ENCODE measurements at places on chromosomes 2 and 18. TPM values are rescaled to one million over a fixed set of nuclear protein-coding genes. Genes with fewer than 3 reads are reported as not detected.

- DNase-seq, result no peak
These were observed 96.0 kb downstream of the WDR7 start for GRCh38 chr18:56747032-56747658.

DNA sequence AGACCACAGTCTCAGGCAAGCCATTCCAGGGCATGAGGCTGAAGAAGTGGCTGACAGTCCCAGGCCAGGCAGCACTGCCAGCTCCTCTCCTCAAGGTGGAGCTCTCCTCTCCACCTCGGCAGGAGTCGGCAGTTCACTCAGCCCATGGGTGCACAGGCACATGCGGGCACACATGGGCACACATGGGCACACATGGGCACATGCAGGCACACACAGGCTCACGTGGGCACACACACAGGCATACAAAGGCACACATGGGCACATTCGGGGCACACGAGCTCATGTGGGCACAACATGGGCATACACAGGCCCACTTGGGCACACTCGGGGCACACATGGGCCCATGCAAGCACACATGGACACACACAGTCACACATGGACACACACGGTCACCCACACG is 65.3 kb upstream of the TAF1B start:
- DNase-seq, result no peak

DNA sequence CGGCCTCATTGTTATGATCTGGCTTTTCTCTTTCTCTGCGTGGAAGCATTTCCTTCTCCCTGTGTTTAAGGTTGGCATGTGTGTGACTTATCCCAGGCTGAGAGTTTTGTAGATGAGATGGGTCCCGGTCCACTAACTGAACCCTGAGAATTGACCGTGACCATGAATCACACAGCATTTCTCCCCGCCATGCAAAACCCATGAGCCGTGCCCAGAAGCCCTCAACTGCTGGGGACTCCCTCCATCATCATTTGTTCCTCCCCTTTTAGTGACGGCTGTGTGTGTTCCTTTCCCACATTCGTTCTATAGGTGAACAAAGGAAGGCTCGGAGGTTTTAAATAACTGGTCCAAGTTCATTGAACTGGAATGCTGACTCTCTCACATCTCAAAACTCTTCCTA is 30.1 kb upstream of the TXNDC2 start:
- no peak for DNase-seq

DNA sequence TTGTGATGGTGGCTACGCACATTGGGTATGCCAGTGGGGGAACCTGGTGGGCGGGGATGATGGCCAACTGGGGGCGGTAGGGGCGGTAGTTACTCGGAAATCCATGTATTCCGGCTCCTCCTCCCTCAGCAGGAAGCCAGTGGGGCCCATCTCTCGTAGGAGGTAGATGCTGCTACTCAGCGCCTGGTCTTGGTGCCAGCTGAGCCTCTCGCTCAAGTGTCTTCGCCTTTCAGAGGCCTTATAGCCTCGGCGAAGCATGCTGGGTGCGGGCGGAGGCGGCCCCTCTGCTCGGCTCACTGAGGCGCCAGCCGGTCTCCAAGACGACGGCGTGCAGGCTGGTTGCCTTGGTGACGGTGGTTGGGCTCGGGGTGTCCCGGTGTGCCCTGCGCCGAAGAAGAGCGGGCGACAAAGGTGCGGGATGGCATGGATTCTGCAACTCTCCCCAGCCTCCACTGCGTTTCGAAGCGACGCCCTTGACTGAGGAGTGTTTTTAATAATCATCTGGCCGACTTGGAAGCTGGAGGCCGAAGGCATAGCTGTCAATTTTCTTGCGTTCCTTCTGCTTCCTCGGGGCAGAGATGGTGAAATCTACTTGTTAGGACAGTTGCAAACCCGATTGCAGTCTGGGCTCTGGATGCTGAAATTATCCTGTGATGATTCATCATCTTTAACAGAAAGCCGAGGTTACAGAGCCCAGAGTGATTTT is at the start of gene ZSWIM2:
Gene ZSWIM2, minus strand, starts transcription at position 298 of the 706 bp plus-strand sequence. Its CDS starts 40 bp downstream, at position 258.
- DNase-seq, result peak; percentile 77

- DNase-seq, result peak; percentile 41
These were observed 108.0 kb upstream of the LDAH start for GRCh38 chr2:20930928-20931327.

GRCh38 chr2:46461709-46462171 is 17.6 kb upstream of the TMEM247 start:
- DNase-seq, result no peak

GRCh38 chr2:145777914-145778313 is 1258.0 kb upstream of the ZEB2 start:
- DNase-seq, result no peak

ATP8B1 gene
- 78.8 TPM for total RNA-seq

- DNase-seq, result no peak
These were observed 140.3 kb downstream of the TCF4 start for GRCh38 chr18:55447672-55448018.

DNA sequence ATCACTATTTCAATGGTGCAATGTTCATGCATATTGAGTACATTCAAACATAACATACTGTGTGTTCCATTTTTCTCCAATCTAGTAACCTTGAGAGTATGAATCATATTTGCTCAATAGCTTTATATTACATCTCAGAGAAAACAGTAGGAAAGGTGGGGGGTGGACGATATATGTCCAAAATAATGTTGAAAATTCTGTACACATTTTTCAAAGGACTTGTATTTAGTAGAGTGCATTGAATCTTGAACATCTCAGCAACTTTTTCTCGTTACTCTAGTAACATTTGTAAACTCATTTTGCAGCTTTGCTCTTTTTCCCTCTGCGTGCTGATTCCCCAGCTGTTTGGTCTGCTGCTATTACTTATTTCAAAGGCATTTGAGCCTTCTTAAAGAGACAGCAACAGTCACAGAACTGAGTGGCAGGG is 1487.0 kb downstream of the LRP1B start:
- DNase-seq, result no peak

DNA sequence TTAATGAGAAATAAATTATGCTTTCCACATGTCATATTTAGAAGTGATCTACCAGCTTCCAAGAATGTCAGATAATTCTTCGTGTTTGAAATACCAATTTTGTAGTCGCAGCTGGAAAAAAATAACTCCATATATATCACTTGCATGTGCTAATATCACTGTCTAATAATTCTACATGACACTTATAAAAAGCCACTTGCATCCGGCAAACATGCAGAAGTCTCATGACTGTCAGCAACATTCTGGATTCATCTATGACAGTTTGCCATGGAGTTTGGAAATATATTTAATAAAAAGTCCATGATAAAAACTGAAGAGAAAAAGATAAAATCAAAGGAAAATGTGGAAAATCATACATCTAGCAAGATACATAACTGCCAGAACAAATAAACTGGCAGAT is 1784.4 kb downstream of the SUCLG1 start:
- no peak for DNase-seq

GRCh38 chr2:190649035-190649797 is at the start of gene NAB1:
TSS of gene NAB1 (plus strand) at chr2:190649083. CDS start at chr2:190659177, 10,094 bp downstream.
- no peak for DNase-seq

GRCh38 chr2:74551530-74551929 is 2.2 kb downstream of the LOXL3 start:
- DNase-seq, result no peak

DNA sequence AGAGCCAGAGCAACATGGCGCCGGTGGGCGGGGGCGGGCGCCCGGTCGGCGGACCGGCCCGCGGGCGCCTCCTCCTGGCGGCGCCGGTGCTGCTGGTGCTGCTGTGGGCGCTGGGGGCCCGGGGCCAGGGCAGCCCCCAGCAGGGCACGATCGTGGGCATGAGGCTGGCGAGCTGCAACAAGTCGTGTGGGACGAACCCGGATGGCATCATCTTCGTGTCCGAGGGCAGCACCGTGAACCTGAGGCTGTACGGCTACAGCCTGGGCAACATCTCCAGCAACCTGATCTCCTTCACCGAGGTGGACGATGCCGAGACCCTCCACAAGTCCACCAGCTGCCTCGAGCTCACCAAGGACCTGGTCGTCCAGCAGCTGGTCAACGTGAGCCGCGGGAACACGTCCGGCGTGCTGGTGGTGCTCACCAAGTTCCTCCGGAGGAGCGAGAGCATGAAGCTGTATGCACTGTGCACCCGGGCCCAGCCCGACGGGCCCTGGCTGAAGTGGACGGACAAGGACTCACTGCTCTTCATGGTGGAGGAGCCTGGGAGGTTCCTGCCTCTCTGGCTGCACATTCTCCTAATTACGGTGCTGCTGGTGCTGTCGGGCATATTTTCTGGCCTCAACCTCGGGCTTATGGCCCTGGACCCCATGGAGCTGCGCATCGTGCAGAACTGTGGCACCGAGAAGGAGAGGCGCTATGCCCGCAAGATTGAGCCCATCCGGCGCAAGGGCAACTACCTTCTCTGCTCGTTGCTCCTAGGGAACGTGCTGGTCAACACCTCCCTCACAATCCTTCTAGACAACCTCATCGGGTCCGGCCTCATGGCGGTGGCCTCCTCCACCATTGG is 507 bp downstream of the CNNM4 start:
- DNase-seq, result no peak

DNA sequence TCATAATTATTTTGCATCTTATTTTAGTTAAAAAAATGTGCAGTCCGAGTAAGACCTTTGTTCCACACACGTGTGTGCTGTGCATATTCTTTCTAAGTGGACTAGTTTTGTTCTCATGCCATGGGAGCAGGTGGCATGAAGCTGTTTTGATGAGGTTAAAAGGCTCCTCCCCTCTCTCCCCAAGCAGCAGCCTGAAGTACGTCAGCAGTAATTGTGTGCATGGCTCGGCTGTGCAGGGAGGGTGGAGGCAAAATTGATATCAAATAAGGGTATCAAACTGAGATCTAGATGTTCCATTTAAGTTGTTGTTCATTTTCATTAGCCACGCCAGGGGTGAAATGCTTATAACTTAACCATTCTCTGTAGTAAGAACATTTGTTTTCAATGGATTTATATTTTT is at the start of gene NYAP2:
Gene NYAP2, plus strand, starts transcription at position 207 of the 400 bp plus-strand sequence. CDS start 9,171 bp downstream, outside the sequence.
- no peak for DNase-seq

GRCh38 chr2:10446631-10447030 is 1.5 kb downstream of the ODC1 start:
- DNase-seq, result no peak

SCN7A gene
- total RNA-seq, result not detected

ARL5A gene
- 32.7 TPM for total RNA-seq

- DNase-seq, result no peak
These were observed 477 bp downstream of the ACVR1 start for GRCh38 chr2:157875641-157876065.

GRCh38 chr18:64052772-64053171 is 82.9 kb downstream of the SERPINB8 start:
- DNase-seq, result no peak

- DNase-seq, result peak; percentile 53
These were observed 9.2 kb downstream of the PTMA start for GRCh38 chr2:231717281-231718171.

DNA sequence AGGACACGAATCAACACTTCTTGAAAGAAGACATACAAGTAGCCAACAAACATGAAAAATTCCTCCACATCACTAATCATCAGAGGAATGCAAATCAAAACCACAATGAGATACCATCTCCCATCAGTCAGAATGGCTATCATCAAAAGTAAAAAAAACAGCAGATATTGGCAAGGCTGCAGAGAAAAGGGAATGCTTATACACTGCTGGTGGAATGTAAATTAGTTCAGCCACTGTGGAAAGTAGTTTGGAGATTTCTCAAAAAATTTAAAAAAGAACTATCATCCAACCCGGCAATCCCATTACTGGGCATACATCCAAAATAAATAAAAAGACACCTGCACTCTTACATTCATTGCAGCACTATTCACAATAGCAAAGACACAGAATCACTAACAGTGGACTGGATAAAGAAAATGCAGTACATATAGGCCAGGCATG is 78.7 kb downstream of the GRB14 start:
- peak; percentile 70 for DNase-seq

- peak; percentile 79 for DNase-seq
These were observed 1.2 kb upstream of the AFTPH start for GRCh38 chr2:64522843-64523428.

GRCh38 chr18:2893676-2894075 is 46.9 kb downstream of the EMILIN2 start:
- no peak for DNase-seq

- DNase-seq, result no peak
These were observed 42.7 kb downstream of the EPAS1 start for GRCh38 chr2:46339676-46340459.

DNA sequence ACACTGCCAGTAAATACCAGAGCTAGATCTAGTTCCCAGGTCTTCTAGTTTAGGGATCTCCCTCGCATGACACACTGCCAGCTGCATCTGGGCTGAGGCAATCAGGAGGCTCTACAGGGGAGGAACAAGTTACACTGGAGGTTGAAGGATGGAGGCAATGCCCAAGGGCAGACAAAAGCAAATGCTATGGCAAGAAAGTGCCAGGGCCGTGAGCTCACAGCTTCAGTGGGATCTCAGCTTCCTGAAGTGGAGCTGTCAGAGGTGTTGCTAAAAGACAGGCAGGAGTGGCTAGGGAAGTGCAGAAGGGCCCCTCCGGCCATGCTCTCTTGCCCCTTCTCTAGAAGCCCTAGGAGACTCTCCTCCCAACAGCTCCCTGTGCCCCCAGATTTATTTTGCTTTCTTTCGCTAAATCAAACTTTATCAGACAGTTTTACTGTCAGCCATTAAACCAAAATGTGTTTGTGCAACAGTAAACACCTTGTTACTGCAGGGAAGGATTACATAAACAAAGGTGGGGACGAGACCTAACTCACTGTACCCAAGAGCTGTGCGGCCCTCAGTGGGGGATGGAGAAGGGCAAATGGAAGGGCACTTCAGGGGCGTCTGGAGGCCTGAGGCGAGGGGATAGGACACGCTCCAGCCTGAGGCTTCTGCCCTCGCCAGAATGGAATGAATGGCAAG is 39.4 kb upstream of the PKDCC start:
- DNase-seq, result no peak

SLC9A4 gene
- total RNA-seq, result not detected

DNA sequence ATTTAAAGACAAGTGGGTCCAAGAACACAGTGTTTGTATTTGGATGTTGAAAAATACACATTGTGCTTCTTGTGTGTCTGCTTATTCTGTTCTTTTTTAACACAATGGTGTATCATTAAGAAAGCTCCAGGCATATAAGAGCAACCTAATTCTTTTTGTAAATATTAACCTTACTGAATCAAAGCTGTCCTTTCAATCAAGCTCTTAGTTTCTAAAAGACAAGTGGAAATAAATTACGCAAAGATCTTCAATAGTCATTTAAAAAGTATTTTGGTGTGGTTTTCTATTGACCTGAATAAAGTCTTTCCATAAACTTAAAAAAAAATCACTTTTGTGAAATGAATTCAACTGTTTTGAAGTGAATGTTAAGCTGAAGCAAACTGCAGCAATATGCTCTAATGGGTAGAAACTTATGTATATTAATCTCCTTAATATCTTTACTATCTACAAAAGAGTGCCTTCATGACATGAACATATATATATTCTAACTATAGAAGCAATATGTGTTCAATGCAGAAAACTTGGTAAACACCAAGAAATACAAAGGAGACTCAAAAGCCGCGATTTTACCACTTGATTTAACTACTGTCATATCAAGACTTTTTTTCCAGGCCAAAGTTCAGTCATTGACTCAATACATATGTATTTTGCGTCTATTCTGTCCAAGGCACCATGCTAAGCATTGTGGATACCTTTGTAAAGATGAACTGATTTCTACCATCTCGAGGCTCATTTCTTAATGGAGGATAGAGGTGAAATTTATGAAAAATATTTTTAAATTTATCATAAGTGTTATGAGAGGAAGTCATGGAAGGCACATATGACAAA is 97.7 kb downstream of the ARHGAP15 start:
- no peak for DNase-seq

GRCh38 chr18:2412996-2413751 is 158.1 kb downstream of the METTL4 start:
- DNase-seq, result no peak
